Fibroblast of skin of left quadriceps (primary cell): ENCODE measurements at places on chromosomes 7 and 10.
A peak's percentile ranks its signal among the peaks of the same experiment; 100 is the strongest.

GRCh38 chr10:4699950-4700730, 125.9 kb upstream of the AKR1E2 start:
- DNase-seq: no peak

- no peak for DNase-seq
Measured at GRCh38 chr7:43458330-43459018, 124.4 kb upstream of the STK17A start.

DNA sequence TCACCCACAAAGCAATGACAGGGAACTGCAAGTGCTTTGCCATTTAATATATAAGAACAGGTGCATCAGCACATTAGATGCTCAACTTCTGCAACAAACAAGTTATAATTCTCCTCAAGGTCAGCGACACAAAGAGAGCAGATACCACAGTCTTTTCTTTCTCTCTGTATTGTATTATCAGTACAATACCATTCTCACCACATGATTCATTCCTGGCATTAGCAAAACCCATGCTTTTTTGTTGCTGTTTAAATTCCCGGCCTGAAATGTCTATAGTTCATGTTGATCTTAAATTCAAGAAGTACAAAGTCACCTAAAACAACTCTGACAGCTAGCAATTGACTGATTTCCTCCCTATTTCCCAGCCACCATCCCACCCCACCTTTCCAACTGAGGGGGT, 111.8 kb upstream of the FEZF1 start:
- DNase-seq: no peak

- no peak for DNase-seq
Measured at GRCh38 chr7:5424749-5425506, 1.3 kb upstream of the TNRC18 start.

DNA sequence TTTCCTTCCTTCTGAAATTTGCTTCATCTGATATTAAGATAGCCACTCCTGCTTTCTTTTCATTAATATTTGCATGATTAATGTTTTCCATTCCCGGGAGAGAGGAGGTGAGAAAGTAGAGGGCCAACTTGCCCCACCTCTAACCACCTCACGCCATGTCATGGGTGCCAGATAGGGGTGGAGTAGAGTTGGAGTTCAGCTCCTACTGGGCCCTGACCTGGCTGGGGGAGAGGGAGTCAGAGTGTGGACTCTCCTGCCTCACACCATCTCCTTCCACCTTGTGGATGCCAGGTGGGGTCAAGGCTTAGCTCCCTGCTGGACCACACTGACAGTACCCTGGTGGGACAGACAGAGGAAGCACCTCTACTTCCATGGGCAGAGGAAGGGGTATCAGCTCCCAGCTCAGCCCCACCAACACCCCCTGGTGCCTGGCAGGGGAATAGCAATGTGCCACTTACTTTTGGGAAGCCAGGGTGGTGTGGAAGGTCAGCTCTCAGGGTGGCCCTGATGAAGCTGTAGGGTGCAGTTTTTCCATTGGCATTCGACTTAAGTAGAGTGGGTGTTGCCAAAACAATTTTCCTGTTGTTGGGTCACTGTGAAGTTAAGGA, 28.0 kb downstream of the CHST12 start:
- no peak for DNase-seq

DNA sequence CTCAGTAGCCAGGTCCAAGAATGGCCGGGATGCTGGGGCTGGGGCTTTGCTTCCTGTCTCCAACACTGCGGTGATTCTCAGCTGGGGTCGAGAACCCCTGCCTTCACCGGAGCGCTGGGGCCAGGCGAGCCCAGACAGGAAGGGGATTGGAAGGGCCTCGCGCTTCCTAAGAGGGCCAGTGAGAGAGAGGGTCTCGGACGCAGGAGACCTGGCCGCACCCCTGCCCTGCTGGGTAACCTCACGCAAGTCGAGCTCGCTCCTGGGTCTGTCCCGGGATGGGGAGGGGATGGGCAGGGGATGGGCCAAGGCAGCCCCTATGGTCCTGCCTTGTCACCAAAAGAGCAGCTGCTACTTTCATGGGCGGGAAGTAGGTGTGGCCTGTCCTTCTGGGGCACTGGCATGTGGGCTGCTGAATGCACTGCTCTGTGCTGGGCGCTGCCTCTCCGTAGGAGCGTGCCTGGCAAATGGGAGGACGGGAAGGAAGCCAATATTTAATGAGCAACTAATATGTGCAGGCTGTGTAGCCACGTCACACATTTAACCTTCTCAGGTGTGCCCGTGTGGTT, 20.0 kb downstream of the KCNK18 start:
- DNase-seq: no peak

- no peak for DNase-seq
Measured at GRCh38 chr10:95837783-95838182, 70.0 kb upstream of the CC2D2B start.

- DNase-seq: no peak
Measured at GRCh38 chr7:156746891-156747290, 106.3 kb downstream of the RNF32 start.

GRCh38 chr10:113822174-113822573, 31.7 kb downstream of the DCLRE1A start:
- DNase-seq: no peak

GRCh38 chr10:133131734-133132472, 28.1 kb upstream of the KNDC1 start:
- no peak for DNase-seq

GRCh38 chr7:22251281-22251680, 105.7 kb downstream of the RAPGEF5 start:
- DNase-seq: no peak

GRCh38 chr10:22486431-22486830, 141.1 kb downstream of the SPAG6 start:
- no peak for DNase-seq

DNA sequence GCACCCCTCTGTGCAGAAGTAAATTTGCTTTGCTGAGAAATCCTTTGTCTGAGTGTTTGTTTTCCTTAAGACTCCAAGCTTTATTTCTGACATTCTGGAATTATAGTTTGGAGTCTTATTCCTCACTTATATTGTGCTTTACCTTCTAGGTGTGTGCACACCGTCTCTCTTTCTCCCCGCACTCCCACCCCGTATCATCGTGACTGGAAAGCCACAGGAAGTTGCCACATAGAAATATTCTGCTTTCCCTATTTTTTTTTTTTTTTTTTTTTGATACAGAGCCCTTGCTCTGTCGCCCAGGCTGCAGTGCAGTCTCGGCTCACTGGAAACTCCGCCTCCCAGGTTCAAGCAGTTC, 109.5 kb downstream of the PHF14 start:
- no peak for DNase-seq

DNA sequence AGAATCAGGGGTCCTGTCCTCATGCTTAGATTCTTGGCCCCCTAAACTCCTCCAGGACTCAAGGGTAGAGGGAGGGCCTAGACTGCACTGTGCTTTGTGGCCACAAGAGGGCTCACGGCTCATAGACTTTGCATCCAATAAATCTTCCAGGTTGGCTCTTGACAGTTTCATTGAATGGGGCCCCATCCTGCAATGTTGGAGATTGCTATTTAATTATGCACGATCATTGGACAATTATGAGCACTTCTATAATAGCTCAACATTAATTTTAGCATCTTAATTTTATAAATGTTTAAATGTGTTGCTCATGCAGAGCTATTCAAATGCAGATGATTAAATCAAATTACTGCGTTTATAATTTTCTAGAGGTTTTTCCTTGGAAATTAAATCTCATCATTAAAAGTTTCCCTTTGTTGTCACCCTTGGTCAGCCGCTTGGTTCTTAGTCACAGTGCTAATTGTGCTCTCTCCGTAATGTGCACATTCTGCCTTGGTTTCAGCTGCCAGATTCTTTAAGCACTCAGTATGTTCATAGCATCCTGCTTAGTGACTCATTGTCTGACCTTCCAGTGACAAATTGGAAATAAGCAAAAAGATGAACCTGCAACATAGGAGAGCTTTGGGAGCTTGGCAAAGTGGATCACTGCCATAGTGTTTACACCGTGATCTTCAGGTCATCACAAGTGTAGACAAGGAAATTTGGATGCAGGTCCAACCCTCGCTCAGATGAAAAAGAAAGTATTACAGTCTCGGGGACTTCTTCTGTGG, 33.4 kb upstream of the PLPP4 start:
- peak; percentile 56 for DNase-seq

DNA sequence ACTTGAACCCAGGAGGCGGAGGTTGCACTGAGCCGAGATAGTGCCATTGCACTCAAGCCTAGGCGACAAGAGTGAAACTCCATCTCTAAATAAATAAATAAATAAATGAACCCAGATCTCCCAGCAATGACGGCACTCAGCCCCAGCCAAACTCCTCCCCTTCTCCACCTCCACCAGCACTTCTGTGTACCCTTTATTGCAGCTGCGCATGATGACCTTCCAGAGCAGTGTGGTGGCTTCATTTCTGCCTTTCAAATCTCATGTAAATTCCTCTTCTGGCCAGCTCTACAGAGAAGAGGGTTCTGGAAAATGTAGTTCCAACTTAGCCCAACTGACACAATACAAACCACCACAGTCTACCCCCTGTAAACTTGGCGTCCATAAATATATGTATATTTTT, 108.5 kb downstream of the SLC37A3 start:
- no peak for DNase-seq

GRCh38 chr7:106089647-106090046, 22.5 kb downstream of the SYPL1 start:
- no peak for DNase-seq

GRCh38 chr10:21184216-21184615, 287.1 kb upstream of the NEBL start:
- peak; percentile 7 for DNase-seq

GRCh38 chr7:15891151-15891881, 204.8 kb upstream of the MEOX2 start:
- DNase-seq: peak; percentile 53

DNA sequence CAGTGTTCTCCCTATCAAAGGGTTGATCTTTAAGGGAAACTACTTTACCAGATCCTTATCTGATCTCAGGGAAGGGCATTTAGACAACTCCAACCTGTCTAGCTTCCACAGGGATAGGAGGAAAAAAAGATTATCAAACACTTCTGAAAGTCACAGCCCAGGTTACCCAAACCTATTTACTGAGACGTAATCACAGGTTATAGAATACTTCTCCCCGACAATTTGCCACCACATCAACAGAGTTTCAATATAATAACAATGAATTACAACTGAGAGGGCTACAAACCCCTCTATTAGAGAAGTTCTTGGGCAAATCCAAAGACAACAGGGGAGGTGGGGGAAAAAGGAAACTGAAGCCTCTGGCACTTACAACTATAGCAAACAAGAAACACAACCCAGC, 26.3 kb downstream of the CFAP70 start:
- DNase-seq: no peak

- DNase-seq: no peak
Measured at GRCh38 chr10:119786117-119786769, 60.4 kb downstream of the INPP5F start.

GRCh38 chr10:46523119-46523961, 33.1 kb downstream of the GPRIN2 start:
- no peak for DNase-seq

- no peak for DNase-seq
Measured at GRCh38 chr10:128310971-128311658, 184.9 kb upstream of the MKI67 start.

DNA sequence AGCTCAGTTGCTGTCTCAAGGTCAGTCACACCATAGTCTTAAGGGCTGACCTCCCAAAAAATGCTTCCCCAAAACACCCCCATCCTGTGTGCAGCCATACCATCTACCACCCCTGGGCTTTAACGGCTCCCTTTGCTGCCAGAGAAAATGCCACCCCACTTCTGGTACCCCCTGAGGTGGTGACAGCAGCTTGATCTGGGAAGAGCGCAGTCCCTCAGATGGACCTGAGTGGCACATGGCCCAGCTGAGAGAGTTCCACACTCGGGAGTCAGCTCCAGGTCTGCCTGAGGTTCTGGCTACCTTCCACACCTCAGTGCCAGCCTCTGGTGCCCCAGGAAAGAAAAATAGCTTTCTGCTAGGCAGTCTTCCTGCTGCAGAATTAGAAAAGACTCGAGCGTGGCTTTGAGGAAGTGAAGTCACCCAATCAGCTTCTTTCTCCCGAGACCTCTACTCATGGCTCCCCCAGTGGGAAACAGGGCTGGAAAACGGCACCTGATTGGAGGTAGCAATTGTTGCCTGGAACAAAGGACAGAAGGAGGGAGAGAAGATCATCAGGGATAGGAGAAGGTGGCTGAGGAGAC, 151.7 kb downstream of the ARHGAP21 start:
- DNase-seq: no peak
